CD8-positive, alpha-beta memory T cell (primary cell): ENCODE measurements at places on chromosomes 1 and 21. TPM values are rescaled to one million over a fixed set of nuclear protein-coding genes. Genes with fewer than 3 reads are reported as not detected.

DNA sequence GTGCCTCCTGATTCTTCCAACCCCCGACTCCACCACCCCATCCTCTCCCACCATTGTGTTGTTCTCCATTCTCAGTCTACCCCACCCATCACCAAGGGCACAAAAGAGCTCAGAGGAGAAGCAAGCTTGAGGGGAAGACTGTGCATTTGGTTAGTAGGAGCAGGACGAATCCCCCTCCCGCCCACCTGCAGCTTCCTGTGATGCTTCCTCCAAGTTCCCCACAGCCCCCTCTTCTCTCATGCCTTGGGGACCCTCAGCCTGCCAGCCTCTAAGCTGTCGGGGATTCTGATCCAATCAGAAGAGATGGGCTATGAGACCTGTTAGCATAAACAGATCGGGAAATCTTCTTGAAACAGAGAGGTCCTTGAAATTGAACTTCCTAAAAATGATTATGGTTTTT lies 22.2 kb upstream of the CAPZB start:
- no peaks in the 10 kb centered on the region for H3K4me1 ChIP-seq
- no peak overlapping the region for H3K27ac ChIP-seq
- H3K36me3 ChIP-seq, result no peaks in the 10 kb centered on the region
- H3K4me3 ChIP-seq, result no peak overlapping the region

DNA sequence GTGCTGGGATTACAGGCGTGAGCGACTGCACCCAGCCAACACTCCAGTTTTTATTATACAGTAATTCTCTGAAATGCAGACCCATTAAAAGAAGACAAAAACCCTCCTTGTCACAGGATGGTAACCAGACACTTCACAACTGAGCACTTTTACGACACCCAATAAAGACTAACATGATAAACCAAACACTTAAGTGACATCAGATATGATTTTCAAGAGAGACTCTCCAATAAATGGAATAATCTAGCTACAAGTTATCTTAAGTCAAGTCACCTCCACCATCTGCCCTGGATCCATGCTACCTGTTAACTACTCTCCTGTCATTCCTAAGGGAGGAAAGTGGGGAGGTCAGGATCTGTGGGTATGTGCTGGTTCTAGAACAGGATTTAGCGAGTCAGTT lies 5.6 kb downstream of the GNG12 start:
- no peak overlapping the region for H3K27ac ChIP-seq
- no peak for DNase-seq
- H3K4me1 ChIP-seq, result peaks cover 11% of the 10 kb centered on the region
- peaks cover 16% of the 10 kb centered on the region for H3K27me3 ChIP-seq
- no peak overlapping the region for H3K4me3 ChIP-seq

DNA sequence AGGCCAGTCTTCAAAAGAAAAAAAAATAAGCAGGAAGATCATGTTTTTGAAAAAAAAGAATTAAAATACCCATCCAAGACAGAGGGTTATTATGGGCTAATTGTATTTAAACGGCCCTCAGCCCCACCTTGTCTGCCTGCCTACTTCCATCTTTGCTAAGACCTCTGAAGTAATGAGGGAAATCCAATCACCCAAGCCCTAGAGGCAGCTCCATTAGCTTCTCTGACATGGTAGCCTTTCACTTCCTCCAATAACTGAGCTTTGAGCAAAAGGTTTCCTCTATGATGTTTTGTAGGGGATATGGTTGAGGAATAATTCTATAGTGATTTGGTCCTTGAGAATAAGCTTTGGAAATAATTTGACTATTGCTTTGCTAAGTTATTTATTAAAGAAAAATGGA lies 178.2 kb upstream of the SGIP1 start:
- peaks cover 4% of the 10 kb centered on the region for H3K36me3 ChIP-seq
- H3K4me3 ChIP-seq, result no peak overlapping the region
- no peak overlapping the region for H3K27ac ChIP-seq
- H3K4me1 ChIP-seq, result peaks cover 93% of the 10 kb centered on the region
- DNase-seq, result no peak
- H3K27me3 ChIP-seq, result no peaks in the 10 kb centered on the region

DNA sequence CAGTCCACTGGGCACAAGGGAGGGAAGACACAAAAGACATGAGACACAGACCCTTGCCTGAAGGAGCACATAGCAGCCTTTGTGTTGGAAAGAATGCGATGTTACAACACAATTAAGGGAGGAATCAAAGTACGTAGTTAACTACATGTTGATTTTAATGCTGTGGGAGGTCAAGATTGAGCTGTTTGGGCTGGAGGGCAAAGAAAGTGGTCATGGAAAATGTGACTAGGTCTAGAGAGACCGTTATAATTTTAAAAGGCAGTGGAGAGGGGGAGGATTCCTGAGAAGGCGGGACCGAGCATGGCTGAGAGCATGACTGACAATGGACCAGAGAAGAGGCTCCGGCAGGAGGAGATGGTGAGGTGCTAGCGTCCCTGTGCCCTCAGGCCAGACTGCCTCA lies 111.8 kb upstream of the ATP1A1 start:
- H3K4me1 ChIP-seq, result no peaks in the 10 kb centered on the region
- H3K27me3 ChIP-seq, result no peaks in the 10 kb centered on the region
- H3K27ac ChIP-seq, result no peak overlapping the region
- no peaks in the 10 kb centered on the region for H3K36me3 ChIP-seq
- H3K4me3 ChIP-seq, result no peak overlapping the region
- DNase-seq, result no peak

- H3K4me1 ChIP-seq, result no peaks in the 10 kb centered on the region
- no peak for DNase-seq
- no peak overlapping the region for H3K4me3 ChIP-seq
- no peak overlapping the region for H3K27ac ChIP-seq
- H3K27me3 ChIP-seq, result no peaks in the 10 kb centered on the region
Observed at GRCh38 chr1:59360729-59361128, 63.8 kb downstream of the FGGY start.

DNA sequence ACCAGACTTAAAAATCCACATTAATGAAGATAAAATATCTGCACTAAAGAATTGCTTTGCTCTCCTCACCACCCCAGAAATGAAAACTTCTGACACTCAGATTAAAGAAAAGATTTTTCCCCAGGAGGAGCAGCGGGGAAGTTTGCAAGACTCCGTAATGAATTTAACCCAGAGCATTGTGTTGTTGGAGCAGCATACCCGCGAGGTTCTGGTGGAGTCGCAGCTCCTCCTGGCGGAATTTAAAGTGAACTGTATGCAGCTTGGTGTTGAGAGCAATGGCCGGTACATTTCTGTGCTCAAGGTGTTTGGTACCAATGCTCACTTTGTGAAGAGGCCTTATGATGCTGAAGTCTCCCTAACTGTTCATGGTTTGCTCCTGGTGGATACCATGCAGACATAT lies 46.4 kb downstream of the VPS13D start:
- no peak overlapping the region for H3K27ac ChIP-seq
- no peaks in the 10 kb centered on the region for H3K27me3 ChIP-seq
- H3K4me1 ChIP-seq, result no peaks in the 10 kb centered on the region
- DNase-seq, result no peak
- no peak overlapping the region for H3K4me3 ChIP-seq

GRCh38 chr1:207103892-207104373 lies at the start of gene C4BPA:
Gene C4BPA, plus strand, starts transcription at chr1:207104233. Its CDS starts 8,793 bp downstream, at chr1:207113026.
- DNase-seq, result no peak
- H3K36me3 ChIP-seq, result no peaks in the 10 kb centered on the region
- H3K27me3 ChIP-seq, result no peaks in the 10 kb centered on the region
- no peak within 1 kb of the TSS for H3K27ac ChIP-seq

CASZ1 gene
- 9.9 TPM for total RNA-seq

MPL gene
- not detected for total RNA-seq
